Activated CD4-positive, alpha-beta T cell treated with anti-CD3 and anti-CD28 coated beads, Interleukin-2, amount 50 U/mL, for 24 hours (primary cell): ENCODE measurements at places on chromosomes 6 and 20.

GRCh38 chr20:40476461-40476860 is 212.6 kb downstream of the MAFB start:
- DNase-seq = no peak

DNA sequence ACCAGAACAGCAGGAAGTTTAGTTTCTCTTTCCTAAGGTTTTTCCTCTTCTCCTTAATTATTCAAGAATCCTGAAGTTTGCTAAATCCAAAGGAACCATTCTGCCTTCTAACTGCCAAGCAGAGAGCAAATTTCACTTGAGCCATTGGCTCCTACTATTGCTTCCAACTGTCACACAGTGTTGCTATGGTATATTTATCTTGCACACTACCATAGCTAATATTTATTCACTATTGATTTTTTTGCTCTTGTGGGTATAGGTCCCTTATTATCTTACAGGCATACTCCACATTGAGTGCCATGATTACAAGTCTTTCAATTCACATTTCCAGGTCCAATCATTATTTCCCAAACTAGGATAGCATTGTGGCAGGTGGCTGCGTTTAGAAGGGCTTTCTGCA is 266.7 kb upstream of the FLRT3 start:
- DNase-seq = no peak

DNA sequence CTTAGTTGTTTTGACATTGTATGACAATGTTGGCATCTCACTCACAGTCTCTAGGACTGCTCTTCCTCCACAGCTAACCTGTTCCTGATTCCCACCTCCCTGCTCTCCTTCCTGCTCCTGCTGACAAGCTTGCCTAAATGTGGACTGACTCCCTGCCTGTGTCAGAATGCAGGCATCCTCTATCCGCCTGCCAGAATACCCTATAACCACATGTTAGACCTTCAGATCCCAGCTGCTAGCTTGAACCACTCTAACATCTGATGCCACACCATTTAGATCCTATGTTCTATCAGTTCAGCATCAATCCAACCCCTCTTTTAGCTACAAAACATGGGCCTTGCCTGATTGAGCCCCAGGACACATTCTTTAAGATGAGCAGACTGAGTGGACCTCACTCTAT is 12.2 kb downstream of the FILIP1 start:
- no peak for DNase-seq

GRCh38 chr6:28940294-28940857 is 16.6 kb upstream of the TRIM27 start:
- no peak for DNase-seq

DNA sequence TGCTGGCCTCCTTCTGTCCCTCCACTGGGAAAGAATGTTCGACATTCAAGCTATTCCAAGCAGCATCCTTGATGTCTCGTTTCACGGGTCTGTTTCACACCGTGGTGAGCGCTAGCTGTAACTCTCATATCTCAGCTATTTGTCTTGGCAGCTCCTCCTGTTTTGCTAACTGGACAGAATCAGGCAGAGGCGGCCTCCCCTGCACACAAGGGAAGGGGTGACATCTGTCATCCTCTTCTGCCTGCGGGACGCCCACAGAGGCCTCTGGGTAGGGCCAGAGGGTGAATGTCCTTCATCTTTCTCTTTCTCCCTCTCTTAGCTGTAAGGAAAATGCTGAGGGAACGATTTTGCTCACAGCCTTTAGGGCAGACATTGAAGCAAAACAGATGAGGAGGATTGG is 232.8 kb upstream of the GMDS start:
- DNase-seq = no peak

DNA sequence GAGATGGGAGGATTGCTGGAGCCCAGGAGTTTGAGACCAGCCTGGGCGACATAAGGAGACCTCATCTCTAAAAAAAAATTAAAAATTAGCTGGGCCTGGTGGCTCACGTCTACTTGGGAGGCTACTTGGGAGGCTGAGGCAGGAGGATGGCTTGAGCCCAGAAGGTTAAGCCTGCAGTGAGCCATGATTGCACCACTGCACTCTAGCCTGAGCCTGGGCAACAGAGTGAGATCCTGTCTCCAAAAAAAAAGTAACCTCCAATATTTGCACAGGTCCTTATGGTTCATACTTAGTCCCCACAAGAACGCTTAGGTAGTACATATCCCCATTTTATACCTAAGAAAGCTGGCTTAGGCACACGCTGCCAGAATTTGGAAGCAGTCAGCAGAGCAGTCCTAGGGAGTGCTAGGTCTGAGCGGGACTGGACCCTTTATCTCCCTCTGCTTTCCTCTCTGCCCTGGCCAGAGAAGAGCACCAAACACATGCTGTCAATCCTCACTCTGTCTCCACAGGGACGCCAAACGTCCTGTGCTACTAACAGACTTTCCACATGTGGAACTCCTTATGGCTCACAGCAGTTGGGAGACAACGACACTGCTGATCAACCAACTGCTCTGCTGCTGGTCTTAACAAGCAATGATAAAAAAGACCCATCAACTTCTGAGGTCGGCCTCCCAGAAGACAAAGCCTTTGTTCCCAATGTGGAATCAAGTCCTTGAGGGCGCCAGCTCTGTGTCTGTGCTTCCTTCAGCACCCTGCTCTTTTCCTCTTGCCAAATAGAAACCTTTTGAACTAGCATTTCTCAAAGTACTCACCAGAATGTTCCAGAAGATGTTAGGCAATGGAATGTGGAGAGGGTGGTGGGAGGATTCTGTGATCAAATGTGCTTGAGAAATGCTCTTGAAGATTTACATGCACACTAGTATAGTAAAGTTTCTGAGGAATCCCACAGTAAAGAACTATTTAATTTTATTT is 226.3 kb upstream of the DTNBP1 start:
- no peak for DNase-seq

GRCh38 chr6:159112714-159113113 is 56.5 kb upstream of the FNDC1 start:
- no peak for DNase-seq

GRCh38 chr6:34157236-34157830 is 11.4 kb upstream of the GRM4 start:
- DNase-seq = no peak

DNA sequence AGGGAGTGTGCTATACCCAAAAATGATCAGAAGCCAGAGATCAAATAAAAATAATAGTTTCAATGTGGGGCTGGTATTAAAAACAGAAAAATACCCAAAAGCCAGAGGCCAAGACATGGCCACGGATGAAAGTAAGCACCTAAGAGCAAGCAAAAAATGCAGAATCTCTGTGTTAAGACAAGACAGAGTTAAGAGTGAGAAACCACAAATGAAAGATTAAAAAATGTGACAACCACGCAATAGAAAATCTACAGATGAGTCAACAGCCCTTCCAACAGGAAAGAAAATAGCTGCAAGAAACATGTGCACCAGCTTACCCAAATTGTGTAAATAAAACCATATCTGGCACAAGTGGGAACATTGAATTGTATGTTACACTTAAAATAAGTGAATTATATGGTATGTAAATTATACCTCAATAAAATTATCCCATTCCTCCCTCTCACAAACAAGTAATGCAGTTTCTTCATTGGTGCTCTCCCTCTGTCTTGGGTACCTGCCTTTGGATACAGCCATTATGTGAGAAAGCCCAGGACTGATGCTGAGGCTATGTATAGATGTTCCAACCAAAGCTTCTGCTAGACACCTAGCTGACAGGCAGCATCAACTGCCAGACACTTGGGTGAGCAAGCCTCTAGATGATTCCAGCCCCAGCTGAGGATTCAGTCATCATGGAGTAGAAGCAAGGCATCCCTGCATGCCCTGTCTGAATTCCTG is 55.3 kb upstream of the UFL1 start:
- no peak for DNase-seq

DNA sequence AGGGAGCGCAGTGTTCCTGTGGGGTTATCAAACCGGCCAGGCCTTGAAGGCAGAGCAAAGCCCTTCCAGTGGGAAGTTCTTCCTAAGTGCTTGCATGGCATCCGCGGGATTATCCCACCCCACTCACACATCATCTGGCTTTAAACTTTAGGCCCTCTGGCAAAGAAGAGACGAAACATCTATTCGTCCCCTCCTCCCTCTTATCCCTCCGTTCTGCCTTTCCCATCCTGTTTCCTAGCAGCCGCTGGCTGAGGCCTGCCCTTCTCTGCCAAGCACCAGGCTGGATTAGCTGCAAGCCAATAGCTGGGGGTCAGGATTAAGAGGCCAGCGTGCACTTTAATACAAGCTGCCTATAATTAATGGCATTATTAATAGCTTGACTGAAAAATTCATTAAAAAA is 621.0 kb downstream of the PKHD1 start:
- no peak for DNase-seq

DNA sequence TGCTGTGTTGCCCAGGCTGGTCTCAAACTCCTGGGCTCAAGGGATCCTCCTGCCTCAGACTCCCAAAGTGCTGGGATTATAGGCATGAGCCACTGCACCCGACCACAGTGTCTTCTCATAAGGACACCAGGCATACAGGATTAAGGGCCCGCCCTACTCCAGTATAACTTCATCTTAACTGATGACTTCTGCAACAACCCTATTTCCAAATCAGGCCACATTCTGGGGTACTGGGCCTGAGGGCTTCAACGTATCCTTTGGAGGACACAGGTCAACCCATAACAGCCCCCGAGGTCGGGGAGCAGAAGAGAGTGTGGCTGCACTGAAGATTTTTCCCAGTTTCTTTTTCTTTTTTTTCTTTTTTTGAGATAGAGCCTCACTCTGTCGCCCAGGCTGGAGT is 39.7 kb downstream of the SUN5 start:
- no peak for DNase-seq

DNA sequence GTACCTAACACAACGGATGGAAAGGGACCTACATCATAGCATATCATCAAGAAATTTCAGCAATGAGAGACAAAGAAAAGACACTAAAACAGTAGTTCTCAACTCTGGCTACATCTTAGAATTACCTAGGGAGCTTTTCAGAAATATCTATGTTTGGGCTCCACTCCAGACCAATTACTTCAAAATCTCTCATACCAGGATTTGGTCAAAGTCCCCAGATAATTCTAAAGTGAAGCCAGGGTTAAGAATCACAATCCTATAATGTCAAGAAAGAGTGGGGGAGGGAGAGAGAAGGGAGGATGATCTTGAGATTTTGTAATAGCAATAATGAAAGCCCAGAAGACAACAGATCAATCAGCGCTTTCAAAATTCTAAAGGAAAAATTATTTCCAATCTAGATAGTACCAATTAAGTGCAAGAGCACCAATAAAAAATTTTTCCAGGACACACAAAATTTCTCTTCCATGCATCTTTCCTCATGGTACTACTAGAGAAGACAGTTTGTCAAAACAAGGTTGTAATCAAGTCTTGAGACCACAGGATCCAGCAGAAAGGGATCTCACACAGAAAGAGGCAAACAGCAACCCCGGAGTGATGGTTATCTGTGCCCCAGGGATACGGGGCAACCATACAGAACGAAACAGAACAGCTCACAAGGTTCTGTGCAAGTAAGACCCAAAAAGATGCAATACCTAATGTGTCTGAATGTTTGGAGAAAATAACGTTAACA is 152.9 kb upstream of the DST start:
- DNase-seq = no peak

DNA sequence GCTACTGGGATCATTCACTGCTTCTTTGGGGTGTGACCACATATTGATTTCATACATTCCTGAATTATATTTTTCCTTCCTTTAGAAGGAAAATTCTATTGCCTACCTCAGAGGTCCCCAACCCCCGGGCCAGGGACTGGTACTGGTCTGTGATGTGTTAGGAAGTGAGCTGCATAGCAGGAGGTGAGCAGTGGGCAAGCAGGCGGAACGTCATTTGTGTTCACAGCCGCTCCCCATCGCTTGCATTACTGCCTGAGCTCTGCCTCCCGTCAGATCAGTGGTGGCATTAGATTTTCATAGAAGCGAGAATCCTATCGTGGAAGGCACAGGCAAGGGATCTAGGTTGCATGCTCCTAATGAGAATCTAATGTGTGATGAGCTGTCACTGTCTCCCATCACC is 107.3 kb downstream of the PHACTR1 start:
- DNase-seq = no peak

GRCh38 chr6:81572020-81572419 is 180.5 kb downstream of the TENT5A start:
- no peak for DNase-seq

DNA sequence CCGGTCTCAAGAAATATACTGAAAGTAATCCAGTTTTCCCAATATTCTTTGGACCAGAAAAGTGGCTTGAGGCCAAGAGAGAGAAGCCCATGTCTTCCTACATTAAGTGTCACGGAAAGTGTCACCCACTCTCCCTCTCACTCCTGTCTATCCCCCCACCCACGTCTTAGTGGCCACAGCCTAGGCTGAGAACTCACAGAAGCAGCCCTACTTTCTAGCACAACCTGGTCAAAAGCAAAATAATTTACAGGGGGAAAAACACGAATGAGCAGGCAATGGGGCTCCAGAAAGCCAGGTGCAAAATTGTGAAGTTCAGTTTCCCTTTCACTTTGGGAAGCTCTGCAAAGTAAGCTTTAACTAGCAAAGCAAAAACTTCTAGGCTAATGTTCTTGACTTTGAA is 118.0 kb downstream of the OPRM1 start:
- DNase-seq = no peak

DNA sequence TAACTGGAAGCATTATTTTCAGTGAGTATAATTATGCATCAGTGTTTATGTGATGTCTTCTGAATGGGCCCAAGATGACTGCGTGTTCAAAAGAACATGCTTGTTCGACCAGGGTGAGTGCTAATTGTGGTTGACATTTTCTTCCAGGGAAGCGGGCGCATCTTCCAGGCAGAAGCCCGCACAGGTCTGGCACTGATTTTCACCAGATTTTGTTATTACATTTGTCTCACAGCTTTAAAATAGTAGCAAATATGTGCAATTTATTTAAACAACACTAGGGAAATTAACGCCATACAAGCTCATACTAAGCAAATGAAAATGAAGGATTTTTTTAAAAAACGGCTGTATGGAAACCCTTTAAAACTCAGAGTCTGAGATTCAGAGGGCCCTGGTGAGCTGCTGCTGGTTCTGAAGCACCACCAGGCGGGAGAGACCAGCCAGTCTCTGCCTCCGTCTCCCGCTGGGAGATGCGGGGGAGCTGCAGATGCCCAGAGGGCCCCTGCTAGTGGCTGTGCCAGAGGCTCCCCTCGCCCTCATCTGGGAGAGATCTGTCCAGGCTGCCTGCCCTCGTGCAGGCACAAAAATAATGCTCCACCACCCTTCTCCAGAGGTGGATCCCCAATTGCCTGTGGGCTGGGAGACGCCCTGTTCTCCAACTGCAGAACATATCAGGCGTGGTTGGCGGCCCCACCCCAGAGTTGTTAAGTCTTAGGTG is 297.0 kb downstream of the TAF4 start:
- no peak for DNase-seq

DNA sequence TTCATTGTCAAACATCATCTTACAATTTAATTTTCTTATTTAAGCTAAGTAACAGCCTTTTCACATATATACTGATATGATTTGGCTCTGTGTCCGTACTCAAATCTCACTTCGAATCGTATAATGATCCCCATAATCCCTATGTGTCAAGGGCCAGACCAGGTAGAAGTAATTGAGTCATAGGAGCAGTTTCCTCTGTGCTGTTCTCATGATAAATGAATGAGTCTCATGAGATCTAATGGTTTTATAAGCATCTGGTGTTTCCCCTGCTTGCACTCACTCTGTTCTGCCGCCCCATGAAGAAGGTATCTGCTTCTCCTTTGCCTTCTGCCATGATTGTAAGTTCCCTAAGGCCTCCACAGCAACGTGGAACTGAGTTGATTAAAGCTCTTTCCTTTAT is 25.1 kb upstream of the CMTR1 start:
- DNase-seq = no peak

GRCh38 chr20:1434571-1435336 is 31.9 kb downstream of the NSFL1C start:
- no peak for DNase-seq
